GM12865 (cell line): ENCODE measurements at places on chromosomes 2 and 18.

DNA sequence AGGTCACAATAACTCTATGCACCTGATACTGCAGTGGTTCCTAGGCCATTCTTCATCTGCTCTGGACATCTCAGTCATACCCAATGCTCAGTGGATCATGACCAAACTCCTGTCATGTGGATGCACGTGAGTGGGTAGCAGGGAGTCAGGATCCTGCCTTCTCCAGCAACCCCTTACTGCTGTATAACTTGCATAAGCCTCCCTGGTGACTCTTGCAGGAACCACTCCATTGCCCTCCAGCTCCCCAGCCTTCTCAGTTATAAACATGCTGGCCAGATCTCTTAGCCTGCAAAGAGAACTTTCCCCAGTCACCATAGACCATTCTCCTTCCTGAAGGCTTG, 98.6 kb upstream of the ZNF397 start:
- DNase-seq = no peak

GRCh38 chr18:78901923-78902794, 77.5 kb upstream of the SALL3 start:
- DNase-seq = no peak

GRCh38 chr18:74611765-74612164, 14.1 kb downstream of the ZNF407 start:
- DNase-seq = no peak

GRCh38 chr2:237604960-237605359, 14.4 kb upstream of the RAB17 start:
- DNase-seq = no peak

GRCh38 chr2:12797815-12798214, 81.1 kb downstream of the TRIB2 start:
- DNase-seq = no peak
